Stimulated activated CD4-positive, alpha-beta T cell treated with anti-CD3 and anti-CD28 coated beads, TNF-alpha, amount 100 ng/mL, for 4 hours (primary cell): ENCODE measurements at places on chromosomes 3 and 15.

GRCh38 chr3:58666683-58667082 is at the start of gene FAM3D:
Gene FAM3D, minus strand, starts transcription at chr3:58666774. Its CDS starts 11,211 bp downstream, at chr3:58655563.
- DNase-seq: no peak

GRCh38 chr3:126449621-126450051 is 26.1 kb downstream of the ZXDC start:
- DNase-seq: no peak

DNA sequence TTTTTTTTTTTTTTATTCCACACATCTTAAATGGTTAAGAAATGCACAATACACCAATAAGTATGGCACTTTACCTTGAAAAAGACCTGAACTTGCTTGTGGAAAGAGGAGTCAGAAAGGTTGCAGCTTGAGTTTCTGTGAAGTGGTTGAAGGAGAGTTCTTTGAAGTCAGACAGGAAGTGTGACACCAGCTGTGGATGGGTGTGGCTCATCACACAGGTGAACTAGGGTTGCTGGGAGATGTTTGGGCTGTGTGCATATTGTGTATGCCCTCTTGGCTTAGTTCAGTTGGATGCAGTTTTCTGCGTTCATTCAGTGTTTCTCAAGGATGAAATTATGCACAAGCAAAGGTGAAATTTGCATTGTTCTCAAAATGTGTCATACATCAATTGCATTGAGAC is 6.3 kb downstream of the AEN start:
- DNase-seq: peak; percentile 48

GRCh38 chr15:41944313-41944940 is 27.9 kb downstream of the EHD4 start:
- DNase-seq: no peak

DNA sequence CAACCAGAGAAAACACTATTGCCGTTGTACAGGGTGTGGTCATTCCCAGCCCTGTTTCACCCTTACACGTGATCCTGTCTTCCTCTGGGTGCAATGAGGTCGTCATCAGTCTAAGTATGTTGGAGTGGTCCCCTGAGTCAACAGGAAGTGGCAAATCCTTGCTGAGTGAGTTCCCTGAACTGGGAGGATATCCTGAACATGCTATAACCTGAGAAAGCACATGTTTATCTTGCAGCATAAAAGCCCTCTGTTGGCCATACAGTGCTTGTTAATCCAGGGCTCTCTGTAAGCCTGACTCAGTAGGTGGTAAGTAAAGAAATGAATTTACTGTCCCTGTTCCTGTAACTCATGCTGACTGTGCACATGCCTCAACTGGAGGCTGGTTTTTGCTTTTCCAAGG is 477.8 kb upstream of the RGMA start:
- no peak for DNase-seq

- DNase-seq: no peak
Observed at GRCh38 chr3:20890111-20890519, 704.1 kb upstream of the SGO1 start.

DNA sequence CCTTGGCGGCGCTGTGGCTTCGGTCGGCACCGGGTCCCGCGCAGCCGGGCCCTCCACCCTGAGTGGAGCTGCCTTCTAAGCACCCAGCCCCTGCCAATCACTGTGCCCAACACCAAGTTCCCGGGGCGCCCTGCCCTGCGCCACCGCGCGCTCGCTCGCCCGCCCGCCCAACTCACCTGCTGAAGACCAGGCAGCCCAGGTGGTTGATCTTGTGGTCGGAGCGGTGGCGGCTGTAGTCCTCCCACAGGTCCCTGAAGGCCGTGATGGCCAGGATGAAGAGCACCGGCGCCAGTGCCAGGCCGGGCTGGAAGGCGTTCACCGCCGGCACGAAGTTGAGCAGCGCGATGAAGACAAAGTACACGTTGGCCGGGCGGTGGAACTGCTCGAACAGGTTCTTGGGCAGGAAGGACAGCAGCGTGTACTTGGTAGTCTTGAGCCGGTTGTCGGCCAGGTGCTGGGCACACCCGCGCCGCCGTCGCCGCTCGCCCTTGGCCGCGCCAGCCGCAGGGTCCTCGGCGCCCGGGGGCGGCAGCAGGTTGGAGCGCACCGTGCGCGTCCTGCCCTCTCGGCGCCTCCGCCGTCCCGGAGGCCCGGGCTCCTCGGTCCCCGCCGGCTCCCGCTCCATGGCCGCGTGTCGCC is 536 bp downstream of the ATP10A start:
- peak; percentile 40 for DNase-seq

GRCh38 chr3:107939691-107940442 is 151.0 kb downstream of the CD47 start:
- DNase-seq: no peak

- no peak for DNase-seq
Observed at GRCh38 chr3:119781330-119782198, at the start of gene NR1I2. Gene NR1I2, plus strand, starts transcription at chr3:119782101.

GRCh38 chr15:64740311-64741170 is 34.8 kb downstream of the RBPMS2 start:
- no peak for DNase-seq

DNA sequence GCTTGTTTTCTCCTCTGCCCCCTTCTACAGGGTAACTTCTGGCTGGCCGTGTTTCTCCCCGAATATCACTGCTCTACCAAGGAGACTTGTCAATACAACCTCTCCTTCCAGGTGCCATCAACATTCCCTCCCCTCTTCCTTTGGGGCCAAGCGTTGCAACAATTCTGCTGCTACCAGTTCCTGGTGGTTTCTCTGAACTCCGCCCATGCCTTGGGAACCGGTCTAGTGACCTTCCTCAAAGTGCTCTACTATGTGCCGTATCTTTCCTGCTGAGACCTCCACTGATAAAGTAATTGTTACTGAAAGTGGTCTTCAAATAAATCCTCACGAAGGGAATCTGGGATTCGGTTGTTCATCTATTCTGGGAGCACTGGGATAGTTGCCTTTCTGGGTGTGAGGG is 26.2 kb downstream of the PCSK6 start:
- no peak for DNase-seq

DNA sequence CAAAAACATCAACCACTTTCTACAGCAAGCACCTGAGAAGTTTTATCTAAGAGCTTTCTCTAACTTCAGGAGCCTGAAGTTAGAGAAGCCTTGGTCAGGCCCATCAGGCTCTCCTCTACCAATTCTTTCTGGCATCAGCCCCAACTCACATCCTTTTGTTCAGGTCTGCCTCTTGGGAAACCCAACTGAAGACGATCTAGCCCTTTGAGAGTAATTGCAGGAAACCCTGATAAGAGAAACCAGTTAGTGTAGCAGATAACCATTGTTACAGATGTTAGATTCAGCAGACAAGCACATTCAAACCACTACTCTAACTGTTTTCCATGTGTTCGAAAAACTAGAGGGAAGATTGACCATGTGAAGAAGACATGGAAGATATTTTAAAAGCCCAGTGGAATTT is 27.0 kb upstream of the DYNC1LI1 start:
- no peak for DNase-seq

DNA sequence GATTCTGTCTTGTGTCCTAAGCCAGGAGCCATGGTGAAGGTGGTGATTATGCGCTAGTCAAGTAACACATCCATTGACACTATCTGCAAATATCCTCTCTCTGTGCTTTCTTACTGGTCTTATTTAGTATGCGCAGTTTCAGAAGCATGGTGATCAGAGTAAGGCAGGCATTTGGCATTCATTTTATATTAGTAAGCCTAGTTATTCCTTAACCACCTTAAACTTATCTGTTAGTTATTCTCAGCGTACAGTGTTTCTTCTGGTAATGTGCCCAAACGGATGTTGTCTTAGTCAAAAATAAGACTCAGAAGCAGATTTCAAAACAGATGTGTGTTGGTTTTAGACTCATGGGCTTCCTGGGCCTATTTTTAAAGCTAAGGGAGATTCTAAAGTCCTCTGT is 329.2 kb downstream of the GRM7 start:
- no peak for DNase-seq

GRCh38 chr15:69499521-69500211 is 47.0 kb downstream of the RPLP1 start:
- no peak for DNase-seq

DNA sequence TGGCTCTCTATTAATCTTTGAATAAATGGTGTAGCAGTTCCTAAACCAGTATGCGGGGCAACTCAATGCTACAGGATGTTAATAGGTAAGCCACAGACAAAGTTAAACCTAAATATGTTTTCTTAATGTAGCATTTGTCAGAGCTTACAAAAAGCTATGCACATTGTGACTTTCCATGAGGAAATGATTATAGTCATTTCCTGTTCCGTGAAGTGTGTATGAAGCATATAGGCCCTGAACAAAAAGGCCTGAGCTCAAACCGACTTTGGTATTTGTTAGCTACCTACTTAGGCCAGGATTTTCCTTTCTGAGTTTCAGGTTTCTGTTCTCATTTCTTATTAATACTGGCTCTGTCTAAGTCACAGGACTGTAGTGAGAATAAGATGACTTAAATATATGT is 14.2 kb downstream of the ZNF80 start:
- DNase-seq: no peak

GRCh38 chr15:89187986-89188514 is 33.3 kb downstream of the RLBP1 start:
- DNase-seq: no peak

DNA sequence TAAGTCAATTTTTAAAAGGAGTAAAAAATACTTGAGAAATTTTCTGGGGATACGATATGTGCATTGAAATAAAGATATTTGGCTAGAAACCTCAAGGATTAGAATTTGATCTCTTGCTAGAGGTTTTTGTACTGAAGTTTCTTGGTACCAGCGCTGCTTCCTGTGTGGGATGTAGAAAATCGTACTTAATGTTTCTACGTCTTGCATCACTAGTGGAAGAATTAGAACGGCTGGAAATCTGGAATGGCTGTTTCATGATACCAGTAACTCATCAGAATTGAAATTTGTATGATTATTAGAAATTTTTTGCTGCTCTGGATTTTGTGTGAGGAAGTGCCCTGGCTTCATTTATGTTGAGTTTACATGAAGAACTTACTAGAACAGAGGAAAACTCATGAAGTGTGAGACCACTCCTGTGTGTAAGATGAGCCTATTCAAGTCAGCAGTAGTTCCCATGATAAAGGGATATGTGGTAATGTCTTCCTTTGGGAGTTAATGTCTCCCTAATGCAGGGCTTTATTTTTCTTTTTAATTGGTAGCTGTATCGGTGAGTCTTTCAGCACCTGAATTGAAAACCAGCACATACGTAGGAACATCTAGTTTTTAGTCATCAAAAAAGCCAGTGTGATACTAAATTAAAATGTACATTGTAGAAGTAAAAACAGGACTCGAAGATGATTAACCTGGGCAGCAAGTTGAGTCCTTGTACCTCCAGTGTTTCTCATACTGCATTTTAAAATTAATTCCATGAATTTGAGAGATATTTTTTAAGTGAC is 3.2 kb downstream of the KBTBD8 start:
- DNase-seq: no peak

DNA sequence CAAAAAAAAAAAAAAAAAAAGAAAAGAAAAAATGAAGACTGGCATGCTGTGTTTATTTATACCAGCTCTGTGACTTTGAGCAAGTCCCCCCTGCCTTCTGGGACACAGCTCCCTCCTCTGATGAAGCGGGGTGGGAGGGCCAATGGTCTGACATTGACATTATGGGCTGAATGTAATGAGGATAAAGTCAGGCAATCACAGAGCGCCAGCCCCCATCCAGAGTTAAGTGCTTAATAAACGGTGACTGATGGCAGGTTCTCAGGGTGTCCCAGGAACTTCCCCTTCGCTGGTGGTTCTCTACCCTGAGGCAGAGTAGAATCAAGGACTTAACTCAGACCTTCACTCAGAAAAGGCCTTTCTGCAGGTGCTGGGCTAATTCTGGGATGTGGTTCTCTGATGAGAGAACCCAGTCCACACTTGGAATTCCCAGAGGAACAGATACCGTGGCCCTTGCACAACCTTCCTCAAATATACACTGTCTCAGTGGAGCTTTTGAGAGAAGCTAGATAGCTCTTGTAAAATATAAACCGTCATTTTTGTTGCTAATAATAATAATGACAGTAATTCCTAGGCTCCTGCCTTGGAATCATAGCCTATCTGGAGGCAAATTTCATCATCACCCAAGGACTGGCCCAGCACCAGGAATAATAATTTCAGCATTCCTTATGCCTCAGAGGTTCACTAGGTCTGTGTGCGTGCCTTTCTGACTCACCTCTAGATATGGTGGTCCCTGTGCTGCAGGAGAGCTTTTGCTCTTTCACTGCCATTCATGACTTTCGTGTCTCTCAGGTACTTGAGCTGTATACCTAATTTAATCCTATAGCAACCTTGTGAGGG is 115.8 kb downstream of the RPLP1 start:
- DNase-seq: no peak
